ENCODE measurements at places on chromosomes 4 and X.
A peak's percentile ranks its signal among the peaks of the same experiment; 100 is the strongest.

GRCh38 chr4:80226094-80226493 is 28.8 kb downstream of the PRDM8 start:
- no peak for DNase-seq

GRCh38 chrX:75546724-75547511 is 24.1 kb upstream of the ZDHHC15 start:
- DNase-seq = no peak

DNA sequence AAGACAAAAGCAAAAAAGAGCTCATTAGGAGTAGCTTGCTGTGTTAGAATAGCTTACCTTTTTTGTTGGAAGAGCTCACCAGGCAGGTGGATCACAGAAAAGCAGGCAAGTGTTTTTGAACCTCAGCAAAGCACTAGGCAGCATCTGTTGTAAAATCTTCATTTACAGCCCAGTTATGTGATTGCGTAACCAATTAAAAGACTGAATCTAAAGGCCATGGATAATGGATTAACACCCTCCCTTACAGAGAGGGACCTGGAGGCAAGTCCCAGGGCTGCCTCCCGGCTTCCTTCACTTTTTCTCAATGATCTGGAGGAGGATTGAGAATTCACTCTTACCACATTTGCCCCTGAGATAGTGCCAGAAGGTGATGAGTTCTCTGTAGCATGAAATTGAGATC is 51.1 kb downstream of the MAMLD1 start:
- no peak for DNase-seq

DNA sequence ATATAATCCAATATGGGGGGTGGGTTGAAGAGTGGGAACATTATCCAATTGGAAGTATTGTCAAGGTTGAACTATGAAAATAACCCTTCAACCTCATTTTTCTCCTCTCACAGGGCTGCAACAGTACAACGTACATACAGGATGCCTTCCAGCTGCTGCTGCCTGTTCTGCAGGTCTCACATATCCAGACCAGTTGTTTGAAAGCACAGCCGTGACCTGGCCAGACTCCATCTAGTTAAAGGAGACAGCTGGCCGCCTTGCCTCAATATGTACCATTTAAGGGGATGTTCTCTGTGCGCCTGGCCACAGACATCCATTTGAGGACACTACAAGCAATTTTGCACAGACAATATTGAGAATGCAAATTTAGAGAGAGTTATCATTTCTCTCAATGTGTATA is 75.7 kb downstream of the FAM114A1 start:
- DNase-seq = no peak

- no peak for DNase-seq
Observed at GRCh38 chrX:43025806-43026315, 247.9 kb upstream of the PPP1R2C start.

- DNase-seq = no peak
Observed at GRCh38 chr4:144480068-144480467, 165.9 kb upstream of the HHIP start.

- no peak for DNase-seq
Observed at GRCh38 chrX:148976571-148977400, 476.4 kb downstream of the AFF2 start.

- no peak for DNase-seq
Observed at GRCh38 chr4:183727482-183727881, 68.4 kb downstream of the TRAPPC11 start.

GRCh38 chr4:97761445-97762114 is 381.7 kb downstream of the STPG2 start:
- no peak for DNase-seq

DNA sequence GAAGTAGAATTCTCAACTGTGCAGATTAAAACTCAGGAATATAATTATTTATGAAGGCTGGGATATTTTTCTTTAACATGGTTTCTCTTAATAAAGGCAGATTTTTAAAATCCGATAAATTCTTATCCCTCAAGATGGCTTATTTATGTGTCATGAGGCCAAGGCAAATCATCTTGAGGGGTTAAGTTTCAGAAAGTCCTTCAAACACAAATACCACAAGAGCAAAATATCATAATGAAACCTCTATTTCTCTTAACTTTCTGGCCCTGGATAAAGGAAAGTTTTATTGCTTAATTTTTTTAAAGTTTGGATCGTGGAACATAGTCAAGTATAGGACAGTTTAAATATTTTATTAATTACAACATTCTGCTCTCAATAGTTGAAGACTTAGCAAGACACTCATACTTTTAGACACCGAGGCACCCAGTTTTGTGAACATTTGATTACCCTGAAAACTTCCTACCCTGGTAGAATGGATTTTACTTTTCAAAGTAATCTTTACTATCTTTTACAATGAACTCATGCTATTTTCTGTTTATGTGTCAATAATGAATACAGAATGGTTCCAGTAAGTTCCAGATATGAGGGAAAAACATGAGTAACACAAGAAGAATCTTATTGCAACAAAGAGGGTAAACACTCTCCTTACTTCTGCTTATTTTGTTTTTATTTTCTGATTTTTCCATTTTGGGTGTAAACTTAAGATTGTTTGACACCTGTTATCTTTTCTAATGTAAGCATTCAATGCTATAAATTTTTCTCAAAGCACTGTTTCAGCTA is 200.7 kb upstream of the IL15 start:
- no peak for DNase-seq

DNA sequence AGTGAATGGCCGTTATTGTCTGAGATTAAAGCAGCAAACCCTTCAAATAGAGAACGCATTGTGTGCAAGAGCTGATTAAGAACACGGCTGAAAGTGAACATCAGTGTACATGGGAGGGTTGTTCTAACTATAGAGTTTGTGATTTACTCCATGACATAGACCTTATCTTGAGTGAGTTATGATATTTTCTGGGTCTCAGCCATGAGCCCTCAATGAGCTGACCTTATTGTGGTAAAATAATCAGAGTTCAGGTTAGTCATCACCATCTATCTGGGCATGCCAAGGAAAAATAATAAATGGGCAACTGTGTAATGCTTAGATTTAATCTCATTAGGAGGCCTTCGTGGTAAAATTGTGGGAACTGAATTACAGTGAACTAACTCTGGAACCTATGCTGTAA is 33.2 kb upstream of the CLDN24 start:
- DNase-seq = no peak

GRCh38 chrX:261919-262352 is 19.2 kb upstream of the PLCXD1 start:
- peak; percentile 0 for DNase-seq

GRCh38 chrX:47707031-47707780 is 48.2 kb upstream of the UXT start:
- no peak for DNase-seq

GRCh38 chr4:151541389-151542071 is 132.6 kb downstream of the FHIP1A start:
- DNase-seq = no peak

DNA sequence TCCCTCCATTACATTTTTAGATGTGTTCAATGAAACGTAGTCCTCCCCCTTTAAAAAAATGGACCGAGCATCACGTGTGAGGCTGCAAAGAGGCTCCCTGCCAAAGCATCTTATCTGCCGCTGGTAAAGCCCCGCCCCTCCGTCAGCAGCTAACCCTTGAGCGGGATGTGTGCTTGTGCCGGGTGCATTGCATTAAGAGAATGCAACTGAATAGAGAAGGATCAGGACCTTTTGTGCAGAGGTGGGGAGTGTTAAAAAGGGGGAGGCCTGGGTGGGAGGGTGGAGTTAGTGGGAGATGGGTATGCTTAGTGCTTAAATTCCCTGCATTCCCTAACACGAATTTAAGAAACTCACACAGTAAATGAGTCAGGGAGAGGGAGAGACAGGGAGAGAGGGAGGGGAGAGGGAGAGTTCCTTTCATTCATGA is 66.0 kb downstream of the TBL1X start:
- peak; percentile 60 for DNase-seq

DNA sequence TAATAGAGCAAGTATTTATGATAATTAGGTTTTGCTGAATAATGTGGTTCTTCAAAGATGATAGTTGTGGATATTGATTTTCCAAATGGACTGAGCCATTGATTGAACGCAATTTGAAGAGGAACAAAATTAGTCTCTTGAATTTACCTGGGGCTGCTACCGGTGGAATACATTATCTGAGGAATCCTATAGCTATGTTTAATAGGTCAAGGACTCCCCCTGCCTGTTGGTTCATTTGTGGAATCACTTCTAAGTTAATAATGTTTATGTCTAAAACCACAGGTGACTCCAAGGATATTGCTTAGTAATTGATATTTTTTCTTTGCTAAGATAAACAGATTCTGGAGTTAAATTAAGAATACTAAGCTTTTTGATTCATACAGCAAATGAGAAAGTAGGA is 576.0 kb upstream of the PABPC4L start:
- DNase-seq = no peak

- DNase-seq = no peak
Observed at GRCh38 chrX:70352496-70352895, 62.6 kb downstream of the KIF4A start.

All from CD4-positive, alpha-beta T cell treated with Interleukin-6 at 100 ng/mL for 8 hours (primary cell).